ENCODE measurements at places on chromosomes 16 and 17.

GRCh38 chr16:12344577-12345343 lies 368.2 kb downstream of the SNX29 start:
- DNase-seq: no peak

GRCh38 chr17:58534901-58535421 lies 20.5 kb upstream of the MTMR4 start:
- peak; percentile 27 for DNase-seq

DNA sequence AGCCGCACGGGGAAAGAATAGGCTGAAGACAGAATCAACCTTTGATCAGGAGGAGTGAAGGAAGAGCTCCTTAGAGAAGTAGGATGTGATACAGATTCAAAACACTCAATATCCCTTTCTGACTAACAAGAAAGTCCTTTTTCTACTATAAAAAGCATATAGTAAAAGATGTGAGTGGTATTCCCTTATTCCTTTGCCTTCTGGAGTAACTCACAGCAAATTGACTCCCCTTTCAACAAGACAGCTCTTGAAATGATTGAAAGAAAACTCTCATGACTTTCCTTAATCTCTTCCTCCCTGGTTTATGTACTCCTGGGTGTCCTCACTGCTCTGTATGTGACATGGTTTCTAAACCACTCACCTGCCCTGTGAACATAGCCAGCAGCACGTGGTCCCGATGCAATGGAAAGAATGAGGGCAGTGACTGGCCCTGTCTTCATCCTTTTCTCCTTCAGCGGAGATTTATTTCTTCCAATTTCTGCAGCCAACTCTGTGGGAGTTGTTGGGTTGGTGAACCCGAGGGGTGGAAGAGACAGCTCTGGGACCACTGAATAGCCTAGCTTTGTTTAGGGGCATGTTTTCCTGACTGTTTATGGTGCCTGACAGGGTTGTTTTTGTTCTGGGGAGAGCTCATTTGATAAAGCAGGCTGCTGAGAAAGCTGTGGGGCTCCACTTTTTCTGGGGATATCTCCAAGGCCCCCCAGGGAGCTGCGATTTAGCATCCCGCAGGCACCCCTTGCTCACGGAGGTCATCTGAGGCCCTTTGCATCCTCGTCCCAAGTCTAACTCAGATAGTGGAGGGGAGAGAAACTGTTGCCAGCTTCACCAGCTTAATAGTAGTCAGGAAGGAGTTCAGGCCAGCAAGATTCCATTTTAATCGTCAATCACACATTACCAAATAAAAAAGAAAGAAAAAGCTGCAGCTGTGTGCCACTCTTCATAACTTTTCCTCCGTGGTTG lies 46.7 kb downstream of the MAP2K6 start:
- DNase-seq: no peak

DNA sequence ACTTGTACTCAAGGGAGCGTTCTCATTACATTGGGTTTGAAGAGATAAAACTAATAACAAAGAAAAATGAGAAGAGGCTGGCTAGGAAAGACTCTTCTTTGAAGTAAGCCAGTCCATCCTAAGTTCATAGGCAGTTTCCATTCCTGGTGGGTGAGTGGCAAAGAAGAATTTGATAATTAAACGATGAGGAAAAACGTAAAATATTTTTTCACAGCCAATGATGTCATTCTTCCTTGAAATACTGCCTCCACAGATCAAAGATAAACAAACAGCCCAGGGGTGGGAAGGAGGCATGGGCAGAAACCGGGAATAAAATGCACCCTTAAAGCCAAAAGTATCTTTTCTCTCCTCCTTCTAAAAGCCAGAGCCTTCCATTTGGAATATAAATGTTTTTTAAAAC lies 346.6 kb downstream of the PMP22 start:
- DNase-seq: no peak
